ENCODE measurements at places on chromosomes 13 and 19.

GRCh38 chr13:25372284-25373081, 709 bp downstream of the ATP8A2 start:
- no peak for DNase-seq

GRCh38 chr19:15199661-15200552, 888 bp downstream of the NOTCH3 start:
- DNase-seq: no peak

DNA sequence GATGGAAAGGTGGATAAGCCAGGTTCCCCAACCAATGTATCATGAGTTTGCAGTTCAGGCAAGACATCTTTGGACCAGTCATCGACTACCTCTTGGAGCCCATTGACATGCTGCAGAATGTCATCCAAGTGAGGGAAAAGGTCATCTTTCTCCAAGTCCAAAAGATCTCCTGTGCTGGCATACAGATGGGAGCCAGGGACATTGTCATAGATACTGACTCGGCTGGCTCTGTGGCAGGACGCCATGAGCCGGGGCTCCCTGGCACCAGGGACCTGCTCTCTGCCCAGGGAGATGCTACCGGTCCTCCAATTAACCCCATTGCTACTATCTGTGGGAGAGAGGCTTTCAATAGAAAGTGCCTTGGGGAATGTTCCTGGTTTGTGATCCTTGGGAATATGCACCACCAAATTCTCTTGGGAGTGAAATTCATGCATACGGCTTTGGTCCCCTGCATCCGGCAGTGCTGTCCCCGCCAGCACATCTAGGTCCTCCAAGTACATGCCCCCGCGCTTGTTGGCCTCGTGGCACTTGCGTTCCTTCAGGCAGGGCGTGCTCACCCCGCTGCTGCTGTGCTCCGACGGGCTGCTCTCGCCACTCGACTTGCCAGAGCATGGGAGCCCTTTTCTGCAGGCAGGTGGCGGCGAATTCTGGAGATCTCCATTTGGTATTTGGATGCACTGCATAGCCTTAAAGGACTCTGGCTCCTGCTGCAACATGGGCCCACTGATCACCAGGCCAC, 113.0 kb downstream of the KL start:
- no peak for DNase-seq

- DNase-seq: no peak
Measured at GRCh38 chr19:54153731-54154326, 5.7 kb downstream of the LENG1 start.

GRCh38 chr19:12112701-12113100, 27.4 kb downstream of the ZNF20 start:
- DNase-seq: no peak

- DNase-seq: peak; percentile 26
Measured at GRCh38 chr19:6126335-6126974, 9.0 kb upstream of the ACSBG2 start.

DNA sequence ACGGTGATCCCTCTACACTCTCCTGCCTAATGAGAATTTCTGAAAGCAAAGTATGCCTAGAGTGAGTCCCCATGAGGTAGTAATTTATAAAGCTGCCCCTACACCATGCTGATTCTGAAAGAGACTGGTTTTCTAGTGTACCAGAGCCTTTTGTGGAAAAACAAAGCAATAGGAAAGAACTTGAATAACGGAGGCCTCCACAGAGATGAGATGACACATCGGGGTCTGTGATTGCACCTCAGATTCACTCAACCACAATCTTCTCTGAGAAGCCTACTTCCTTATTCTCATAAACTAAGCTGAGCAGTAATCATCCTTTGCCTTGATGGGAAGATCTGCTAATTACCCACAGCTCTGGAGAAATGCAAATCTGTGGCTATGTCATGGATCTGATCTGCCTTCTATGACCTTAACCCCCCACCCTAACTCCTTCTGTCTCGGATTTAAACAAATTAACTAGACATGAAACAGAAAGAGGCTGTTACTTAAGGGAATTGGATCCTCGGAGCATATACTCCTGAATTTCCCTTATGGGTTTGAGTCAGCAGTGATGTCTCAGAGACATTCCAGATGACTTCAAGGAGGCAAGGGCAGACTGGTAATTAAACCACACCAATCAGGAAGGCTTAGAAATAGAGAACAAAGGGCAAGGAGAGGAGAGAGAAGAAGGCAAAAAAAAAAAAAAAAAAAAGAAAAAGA, 128.0 kb downstream of the DCT start:
- DNase-seq: no peak

GRCh38 chr13:26348966-26349365, 95.0 kb downstream of the CDK8 start:
- no peak for DNase-seq

DNA sequence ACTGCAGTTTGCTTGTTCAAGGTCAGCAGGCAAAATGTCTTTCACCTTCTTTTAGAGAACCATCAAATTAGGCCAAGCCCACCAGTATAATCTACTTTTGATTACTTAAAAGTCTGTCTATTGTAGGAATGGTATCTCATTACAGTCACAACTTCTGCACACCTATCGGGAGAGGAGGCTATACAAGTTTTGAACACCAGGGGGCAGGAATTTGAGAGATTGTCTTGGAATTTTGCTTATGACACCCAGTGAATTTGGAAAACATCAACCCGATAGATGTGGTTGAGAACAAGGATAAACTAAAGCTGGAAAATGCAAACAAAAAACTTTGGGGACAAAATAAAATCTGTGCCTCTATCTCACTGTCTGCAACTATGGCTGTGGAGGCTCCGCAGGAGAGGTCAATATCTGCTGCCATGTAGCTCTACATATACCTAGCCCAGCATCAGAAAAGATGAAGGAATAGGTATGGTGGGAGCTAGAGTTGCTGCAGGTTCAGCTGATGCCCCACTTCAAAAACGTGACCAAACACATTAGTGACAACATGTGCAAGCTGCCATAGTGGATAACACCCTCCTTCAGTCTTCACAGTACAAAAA, 1299.2 kb upstream of the SPRY2 start:
- no peak for DNase-seq

GRCh38 chr19:2722541-2723344, 1.6 kb upstream of the DIRAS1 start:
- no peak for DNase-seq

DNA sequence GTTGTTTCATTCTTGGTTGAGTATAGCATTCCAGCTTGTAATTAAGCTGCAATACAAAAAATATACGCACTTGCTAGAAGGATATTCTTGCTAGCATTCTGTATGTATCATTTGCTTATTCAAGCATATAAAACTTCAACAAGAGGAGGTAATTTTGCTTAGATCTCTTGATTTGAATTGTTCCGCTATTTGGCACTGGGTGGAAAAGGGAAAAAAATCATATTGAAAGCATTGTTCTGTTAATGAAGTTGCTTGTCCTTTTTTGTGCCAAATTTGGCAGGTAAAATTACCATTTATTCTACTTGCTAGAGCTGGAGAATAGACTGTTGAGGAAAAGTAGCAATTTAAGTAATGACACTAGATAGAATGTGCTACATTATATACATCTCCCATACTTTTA, 190.2 kb downstream of the GGACT start:
- no peak for DNase-seq

GRCh38 chr19:10517760-10518443, 655 bp upstream of the S1PR5 start:
- no peak for DNase-seq

DNA sequence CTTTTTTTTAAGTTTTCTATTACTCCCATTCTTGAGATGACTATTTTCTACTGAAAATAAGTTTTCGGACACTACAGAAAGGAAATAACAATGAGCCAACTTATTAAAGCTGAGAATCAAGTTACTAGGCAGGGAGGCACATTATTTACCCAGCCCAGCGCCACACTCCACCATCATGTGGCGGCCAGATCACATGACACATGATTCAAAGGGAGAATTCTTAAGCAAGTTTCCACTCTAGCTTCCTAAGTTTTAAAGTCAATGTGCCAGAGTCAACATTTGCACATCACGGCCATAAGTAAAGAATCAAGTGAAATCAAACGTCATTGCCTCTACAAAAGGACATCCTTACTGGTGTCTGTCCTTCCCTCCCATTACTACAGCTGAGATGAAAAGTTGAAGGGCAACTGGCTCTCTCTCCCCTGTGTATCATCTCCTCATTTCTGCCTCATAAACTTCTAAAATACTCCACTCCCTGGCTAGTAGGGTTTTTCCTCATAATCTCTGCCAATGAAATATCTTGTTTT, 81.7 kb downstream of the KLF12 start:
- DNase-seq: no peak

GRCh38 chr13:45564133-45564776, 51.3 kb downstream of the ERICH6B start:
- no peak for DNase-seq

DNA sequence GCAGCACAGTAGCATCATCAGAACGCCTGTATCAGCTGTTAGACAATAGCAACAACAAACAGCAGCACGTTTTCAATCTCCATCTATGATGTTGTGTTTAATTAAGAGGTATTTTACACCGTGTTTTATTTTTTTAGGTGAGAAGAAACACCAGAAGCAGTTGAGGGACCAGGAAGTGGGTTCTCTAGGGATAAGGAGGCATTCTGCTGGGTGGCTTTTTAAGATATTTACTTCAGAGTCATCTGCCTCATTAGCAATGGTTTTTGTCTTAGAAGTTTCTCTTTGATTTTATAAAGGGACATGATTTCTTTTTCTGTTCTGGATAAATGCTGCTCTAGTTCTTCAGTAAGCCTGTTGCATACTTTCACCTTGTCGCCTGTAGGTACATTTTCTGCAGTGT, 8.2 kb downstream of the CKAP2 start:
- DNase-seq: no peak

DNA sequence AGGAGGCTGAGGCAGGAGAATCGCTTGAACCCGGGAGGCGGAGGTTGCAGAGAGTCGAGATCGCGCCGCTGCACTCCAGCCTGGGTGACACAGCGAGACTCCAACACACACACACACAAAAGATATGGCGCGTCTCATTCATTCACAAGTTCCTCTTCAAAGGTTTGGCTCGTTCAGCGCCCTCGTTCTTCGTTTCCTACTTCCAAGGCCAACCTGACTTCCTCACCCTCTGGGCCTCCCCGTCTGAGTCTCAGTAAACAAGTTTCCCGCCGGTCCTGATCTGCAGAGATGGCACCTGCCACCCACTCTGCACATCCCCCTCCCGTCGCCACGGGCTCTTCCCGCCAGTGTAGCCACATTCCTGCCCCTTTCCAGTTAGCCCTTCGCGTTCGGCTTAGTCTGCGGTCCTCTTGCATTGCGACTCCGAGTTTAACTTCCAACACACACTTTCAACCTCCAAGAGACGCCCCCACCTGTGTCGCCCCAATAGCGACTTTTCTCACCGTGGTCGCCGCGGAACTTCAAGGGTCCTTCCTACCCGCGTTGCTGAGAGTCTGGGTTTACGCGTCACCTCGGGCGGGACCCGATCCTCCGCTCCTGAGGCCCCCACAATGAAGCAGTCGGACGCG, 1.3 kb upstream of the BSG start:
- DNase-seq: no peak

DNA sequence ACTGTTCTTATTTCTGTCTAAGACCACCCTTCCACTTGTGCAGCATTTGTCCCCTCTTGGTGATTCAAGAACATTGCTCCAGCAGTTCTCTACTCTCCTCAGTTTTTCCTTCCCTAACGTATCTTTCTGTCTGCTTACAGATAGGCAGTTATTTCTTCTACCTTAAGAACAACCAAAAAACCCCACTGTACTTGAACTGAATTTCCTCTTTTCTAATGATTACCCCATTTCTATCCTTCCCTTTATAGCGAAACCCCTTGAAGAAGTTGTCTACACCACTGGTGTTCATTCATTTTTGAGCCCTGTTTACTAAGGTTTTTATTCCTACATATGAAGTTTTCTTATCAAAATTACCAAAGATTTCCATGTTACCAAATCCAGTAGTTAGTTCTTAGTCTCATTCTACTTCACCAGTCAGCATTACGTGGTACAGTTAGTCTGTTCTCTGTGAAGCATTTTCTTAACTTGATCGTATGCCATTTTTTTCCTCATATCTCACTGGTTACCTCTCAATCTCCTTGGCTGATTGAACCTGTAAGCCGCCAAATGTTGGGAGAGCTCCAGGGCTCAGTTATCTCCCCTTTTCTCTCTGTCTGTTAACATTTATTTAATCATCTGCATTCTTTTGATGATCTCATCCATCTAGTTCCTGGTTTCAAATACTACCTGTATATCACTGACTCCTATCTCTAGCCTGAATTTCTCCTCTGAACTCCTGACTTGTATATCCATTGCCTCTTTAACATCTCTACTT, 9.0 kb downstream of the LSM14A start:
- no peak for DNase-seq

- no peak for DNase-seq
Measured at GRCh38 chr19:55907746-55908145, 24.4 kb downstream of the NLRP13 start.

- no peak for DNase-seq
Measured at GRCh38 chr13:40652588-40652940, 13.9 kb downstream of the FOXO1 start.

- no peak for DNase-seq
Measured at GRCh38 chr13:104785952-104786351, 1719.7 kb upstream of the SLC10A2 start.

- no peak for DNase-seq
Measured at GRCh38 chr13:29676535-29676934, 81.0 kb upstream of the SLC7A1 start.

Data from NCI-H1436 treated with DMSO at 0.1 percent for 48 hours (cell line).